ENCODE measurements at places on chromosomes 5 and 9.

- no peak for DNase-seq
These were observed 61.5 kb upstream of the CTXN3 start for GRCh38 chr5:127587246-127587917.

GRCh38 chr5:14816999-14817761, 54.4 kb downstream of the ANKH start:
- no peak for DNase-seq

- no peak for DNase-seq
These were observed 9.5 kb downstream of the SPAAR start for GRCh38 chr9:35918780-35919179.

DNA sequence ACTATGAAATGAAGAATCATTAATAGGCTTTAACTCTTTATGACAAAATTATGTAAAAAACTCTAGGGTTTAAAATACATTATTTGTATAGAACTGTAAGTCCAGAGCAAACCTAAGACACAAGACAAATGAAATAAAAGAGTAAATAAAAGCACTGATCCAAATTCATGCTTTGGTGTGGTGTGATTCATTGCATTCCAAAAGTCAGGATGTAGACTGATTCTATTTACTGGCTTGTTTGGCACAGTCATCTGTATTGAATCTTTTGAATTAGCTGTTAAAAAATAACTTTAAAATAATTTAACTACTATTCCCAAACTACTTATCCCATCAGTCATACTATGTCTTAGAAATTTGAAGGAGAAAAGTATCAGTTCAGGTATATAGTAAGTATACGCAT, 31.1 kb downstream of the IL4 start:
- DNase-seq: no peak
